Ovary (tissue), 10 donors: ENCODE measurements at places on chromosomes 6 and 20. TPM values are rescaled to one million over a fixed set of nuclear protein-coding genes. Genes with fewer than 3 reads are reported as not detected.

GRCh38 chr6:170114956-170115855 lies 175.7 kb downstream of the DLL1 start:
- DNase-seq: peak; percentile 35

DNA sequence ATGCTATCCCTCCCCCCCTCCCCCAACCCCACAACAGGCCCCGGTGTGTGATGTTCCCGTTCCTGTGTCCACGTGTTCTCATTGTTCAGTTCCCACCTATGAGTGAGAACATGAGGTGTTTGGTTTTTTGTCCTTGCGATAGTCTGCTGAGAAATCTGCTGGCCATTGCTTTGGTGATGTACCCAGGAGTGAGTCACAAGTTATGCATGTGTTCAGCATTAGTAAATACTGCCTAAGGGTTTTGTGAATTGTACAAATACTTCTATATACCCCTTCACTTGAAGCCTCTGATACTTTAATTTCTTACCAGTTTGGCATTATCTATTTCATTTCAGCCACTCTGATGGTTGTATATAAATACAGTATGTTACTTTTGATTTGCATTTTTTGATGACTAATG lies 711.3 kb upstream of the GJE1 start:
- no peak for DNase-seq

GRCh38 chr6:15905488-15906419 lies 223.1 kb upstream of the MYLIP start:
- no peak for DNase-seq

DNA sequence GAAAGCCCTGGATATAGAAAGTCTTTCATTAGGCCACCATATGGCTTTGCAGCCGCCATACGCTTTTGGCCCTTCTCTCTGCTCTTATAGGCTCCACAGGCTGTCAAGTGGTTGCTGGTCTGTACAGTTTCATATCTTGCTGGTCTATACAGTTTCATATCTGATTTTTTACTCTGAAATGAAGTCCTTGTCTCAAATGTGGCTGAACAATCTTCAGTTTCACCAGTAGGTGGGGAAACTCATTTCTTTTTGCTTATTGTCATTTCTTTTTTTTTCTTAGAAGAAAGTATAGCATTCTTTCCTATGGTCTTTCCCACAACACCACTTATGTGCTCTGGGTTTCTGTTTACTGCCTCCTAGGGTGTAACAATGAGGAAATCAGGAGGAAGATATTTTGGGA lies 771.4 kb upstream of the MMS22L start:
- no peak for DNase-seq

GRCh38 chr6:142013287-142013686 lies 119.4 kb upstream of the GJE1 start:
- DNase-seq: no peak

- DNase-seq: no peak
Measured at GRCh38 chr6:112296122-112296521, 41.8 kb upstream of the LAMA4 start.

- no peak for DNase-seq
Measured at GRCh38 chr20:31818376-31818908, 714 bp upstream of the MYLK2 start.

GRCh38 chr6:137001977-137002302 lies 42.8 kb downstream of the IL20RA start:
- DNase-seq: no peak

Gene EGFL8
- total RNA-seq: 39.7 TPM

DNA sequence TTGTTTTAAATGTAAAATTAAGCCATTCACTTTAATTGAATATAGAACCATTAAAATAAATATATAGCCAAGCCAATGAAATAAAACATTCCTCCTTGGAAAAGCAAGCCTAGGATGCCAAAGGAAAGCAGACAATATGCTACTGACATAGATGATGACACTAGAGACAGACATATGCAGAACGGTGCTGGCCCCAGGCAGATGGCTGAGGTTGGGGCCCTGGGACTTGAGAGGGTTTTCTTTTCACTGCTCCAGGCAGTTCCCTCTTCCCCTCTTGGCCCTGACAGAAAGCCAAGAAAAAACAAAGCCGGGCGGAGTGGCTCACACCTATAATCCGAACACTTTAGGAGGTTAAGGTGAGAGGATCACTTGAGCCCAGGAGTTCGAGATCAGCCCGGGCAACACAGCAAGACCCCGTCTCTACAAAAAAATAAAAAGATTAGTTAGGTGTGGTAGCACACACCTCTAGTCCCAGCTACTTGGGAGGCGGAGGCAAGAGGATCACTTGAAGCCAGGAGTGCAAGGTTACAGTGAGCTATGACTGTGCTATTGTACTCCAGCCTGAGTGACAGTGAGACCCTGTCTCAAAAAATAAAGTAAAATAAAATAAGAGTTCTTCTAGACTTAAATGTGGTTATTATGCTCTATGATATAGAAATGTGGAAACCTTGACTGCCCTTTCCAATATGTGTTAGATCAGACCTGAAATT lies 31.2 kb downstream of the FASTKD5 start:
- DNase-seq: no peak

DNA sequence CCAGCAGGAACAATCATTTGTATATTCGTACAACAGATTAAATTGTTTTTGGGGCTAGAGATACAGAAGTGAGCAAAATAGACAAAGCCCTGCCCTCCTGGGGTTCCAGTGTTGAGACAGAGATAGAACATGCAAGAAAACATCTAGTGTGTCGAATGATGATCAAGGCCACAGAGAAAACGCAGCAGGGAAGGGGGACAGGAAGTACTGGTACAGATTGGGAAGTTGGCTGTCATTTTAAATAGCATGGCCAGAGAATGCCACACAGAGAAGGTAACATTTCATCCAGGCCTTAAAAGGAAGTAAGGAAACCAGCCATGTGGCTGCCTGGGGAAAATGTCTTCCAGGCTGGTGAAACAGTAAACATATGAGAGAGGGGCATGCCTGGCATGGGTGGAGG lies 202.6 kb upstream of the MYLIP start:
- DNase-seq: no peak
